ENCODE measurements at places on chromosomes 1 and 21. TPM values are rescaled to one million over a fixed set of nuclear protein-coding genes. Genes with fewer than 3 reads are reported as not detected.
A peak's percentile ranks its signal among the peaks of the same experiment; 100 is the strongest.

Gene RBM11
- 5.4 TPM for polyA plus RNA-seq

DNA sequence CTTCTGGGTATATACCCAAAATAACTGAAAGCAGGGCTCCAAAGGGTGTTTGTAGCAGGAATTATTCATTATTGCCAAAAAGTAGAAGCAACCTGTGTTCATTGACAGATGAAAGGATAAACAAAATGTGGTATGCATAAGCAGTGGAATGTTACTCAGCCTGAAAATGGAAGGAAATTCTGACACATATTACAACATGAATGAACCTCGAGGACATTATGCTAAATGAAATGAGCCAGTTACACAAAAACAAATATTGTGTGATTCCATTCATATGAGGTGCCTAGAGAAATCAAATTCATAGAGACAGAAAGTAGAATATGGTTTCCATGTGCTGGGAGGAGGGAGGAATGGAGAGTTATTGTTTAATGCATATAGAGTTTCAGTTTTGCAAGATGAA lies 86.3 kb upstream of the ARTN start:
- no peaks in the 10 kb centered on the region for H3K4me1 ChIP-seq
- DNase-seq, result no peak
- no peak overlapping the region for H3K4me3 ChIP-seq
- no peaks in the 10 kb centered on the region for H3K27me3 ChIP-seq
- H3K27ac ChIP-seq, result no peak overlapping the region

DNA sequence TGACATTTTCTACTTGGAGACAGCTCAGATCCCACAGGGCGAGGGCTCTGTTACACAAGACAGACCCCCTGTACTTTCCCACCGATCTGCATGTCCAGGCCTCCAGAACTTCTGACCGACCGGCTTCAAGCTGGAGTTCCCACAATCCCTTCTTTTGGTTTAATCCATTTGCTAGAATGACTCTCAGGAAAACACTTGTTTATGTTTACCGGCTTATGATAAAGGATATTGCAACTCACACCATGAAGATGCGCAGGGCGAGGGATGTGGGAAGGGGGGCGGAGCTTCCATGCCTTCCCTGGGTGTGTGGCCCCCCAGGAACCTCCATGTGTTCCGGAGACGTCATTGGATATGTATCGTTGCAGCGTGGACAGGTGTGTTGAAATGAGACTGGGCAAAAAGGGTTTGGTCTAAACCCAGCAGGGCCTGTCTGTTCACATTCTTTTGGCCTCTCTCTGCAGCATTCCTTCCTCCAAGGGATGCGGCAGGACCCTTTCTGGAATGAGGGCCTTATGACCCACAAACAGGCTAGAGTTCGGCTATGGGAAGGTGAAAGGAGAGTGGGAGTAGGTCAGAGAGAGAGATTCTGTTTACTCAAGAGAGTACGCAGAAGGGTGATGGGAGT lies 7.5 kb upstream of the IGSF5 start:
- H3K27me3 ChIP-seq, result no peaks in the 10 kb centered on the region
- no peaks in the 10 kb centered on the region for H3K4me1 ChIP-seq
- peak; percentile 32 for DNase-seq
- H3K4me3 ChIP-seq, result no peak overlapping the region
- H3K27ac ChIP-seq, result no peak overlapping the region
- no peaks in the 10 kb centered on the region for H3K36me3 ChIP-seq

- no peaks in the 10 kb centered on the region for H3K4me1 ChIP-seq
- no peaks in the 10 kb centered on the region for H3K36me3 ChIP-seq
- no peaks in the 10 kb centered on the region for H3K27me3 ChIP-seq
- DNase-seq, result peak; percentile 16
Measured at GRCh38 chr21:33384841-33385331, 18.3 kb upstream of the IFNGR2 start.

Gene ZSWIM5
- polyA plus RNA-seq, result 1.1 TPM

Gene TLCD4
- 1.5 TPM for polyA plus RNA-seq

- no peaks in the 10 kb centered on the region for H3K27me3 ChIP-seq
- no peak overlapping the region for H3K4me3 ChIP-seq
- H3K36me3 ChIP-seq, result no peaks in the 10 kb centered on the region
- H3K4me1 ChIP-seq, result no peaks in the 10 kb centered on the region
- peak; percentile 36 for DNase-seq
Measured at GRCh38 chr1:60367532-60367931, 294.0 kb upstream of the C1orf87 start.

GRCh38 chr1:185996211-185996610 lies 262.0 kb downstream of the HMCN1 start:
- peaks cover 2% of the 10 kb centered on the region for H3K4me1 ChIP-seq
- H3K27ac ChIP-seq, result no peak overlapping the region
- no peak for DNase-seq
- no peaks in the 10 kb centered on the region for H3K27me3 ChIP-seq
- no peak overlapping the region for H3K4me3 ChIP-seq

DNA sequence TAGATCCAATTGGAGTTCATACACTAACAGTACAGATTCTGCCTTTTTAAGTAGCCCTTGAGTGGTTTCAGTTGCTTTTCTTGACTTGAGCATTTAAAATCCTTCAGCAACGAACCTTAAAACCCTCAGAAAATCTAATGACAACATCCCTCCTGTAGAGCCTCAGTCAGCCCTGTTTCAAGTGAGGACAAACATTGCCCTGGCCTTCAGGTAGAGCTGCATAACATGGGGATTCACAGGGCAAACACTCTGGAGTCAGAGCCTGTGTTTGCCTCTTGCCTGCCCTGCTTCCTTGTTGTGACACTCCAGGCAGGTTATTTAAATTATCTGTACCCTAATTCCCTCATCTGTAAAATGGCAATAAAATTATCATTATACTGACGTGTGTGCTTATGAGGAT lies 96.1 kb upstream of the KCNA3 start:
- H3K36me3 ChIP-seq, result no peaks in the 10 kb centered on the region
- no peak overlapping the region for H3K27ac ChIP-seq
- peaks cover 3% of the 10 kb centered on the region for H3K27me3 ChIP-seq
- no peak for DNase-seq
- no peak overlapping the region for H3K4me3 ChIP-seq

Data from lung (tissue), 17 donors.